ENCODE measurements at places on chromosomes 5 and 9. TPM values are rescaled to one million over a fixed set of nuclear protein-coding genes. Genes with fewer than 3 reads are reported as not detected.
A peak's percentile ranks its signal among the peaks of the same experiment; 100 is the strongest.

DNA sequence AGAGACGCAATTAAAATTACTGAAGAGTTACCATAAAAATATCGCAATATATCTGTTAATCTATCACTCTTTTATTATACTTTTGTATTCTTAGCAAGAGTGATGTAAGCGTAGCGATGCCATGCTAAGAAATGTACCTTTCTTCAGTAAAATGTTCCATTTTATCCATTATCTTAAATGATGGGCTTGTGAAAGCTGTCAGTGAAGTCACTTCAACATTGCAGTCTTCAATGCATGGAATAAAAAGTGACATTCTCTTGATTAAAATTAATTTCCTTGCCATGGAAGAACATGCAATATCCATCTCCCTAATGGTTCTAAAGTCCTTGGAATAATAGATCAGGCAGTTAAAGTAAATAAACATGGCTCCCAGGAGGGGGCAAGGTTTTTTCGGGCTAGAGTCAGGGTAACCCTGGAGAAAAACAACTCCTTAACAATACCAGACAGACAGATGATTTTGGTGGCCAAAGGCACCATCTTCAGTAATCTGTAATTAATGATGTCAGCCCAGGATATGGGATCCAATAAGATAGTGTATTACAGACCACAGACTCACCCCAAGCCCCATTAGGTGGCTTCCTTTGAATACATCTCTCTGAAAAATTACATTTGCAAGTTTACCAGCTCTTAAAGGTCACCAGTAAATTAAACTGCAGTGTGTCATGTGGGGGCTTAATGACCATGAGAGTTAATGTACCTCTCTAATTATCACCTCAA is 677.1 kb downstream of the DTWD2 start:
- DNase-seq = no peak

DNA sequence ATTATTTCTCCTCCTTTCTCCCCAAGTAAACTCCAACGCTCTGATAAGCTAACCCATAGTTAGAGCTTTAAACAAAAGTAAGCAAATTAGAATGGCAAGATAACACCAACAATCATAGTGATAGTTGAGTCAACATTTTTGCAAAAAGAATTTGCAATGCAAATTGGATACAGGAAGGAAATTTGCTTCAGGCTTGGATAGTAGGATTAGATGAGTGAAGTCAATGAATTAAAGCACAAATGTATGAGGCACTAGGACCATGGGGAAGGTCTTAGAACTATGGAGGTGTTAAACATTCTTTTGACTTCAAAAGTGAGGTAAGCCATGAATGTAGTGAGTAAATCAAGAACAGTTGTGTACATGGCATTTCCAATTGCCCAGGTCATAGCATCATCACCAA is 289.8 kb upstream of the GRAMD2B start:
- DNase-seq = no peak

GRCh38 chr5:389891-390622 is 52.9 kb upstream of the EXOC3 start:
- DNase-seq = no peak

GRCh38 chr5:143063175-143063970 is 293.2 kb downstream of the ARHGAP26 start:
- DNase-seq = peak; percentile 91

DNA sequence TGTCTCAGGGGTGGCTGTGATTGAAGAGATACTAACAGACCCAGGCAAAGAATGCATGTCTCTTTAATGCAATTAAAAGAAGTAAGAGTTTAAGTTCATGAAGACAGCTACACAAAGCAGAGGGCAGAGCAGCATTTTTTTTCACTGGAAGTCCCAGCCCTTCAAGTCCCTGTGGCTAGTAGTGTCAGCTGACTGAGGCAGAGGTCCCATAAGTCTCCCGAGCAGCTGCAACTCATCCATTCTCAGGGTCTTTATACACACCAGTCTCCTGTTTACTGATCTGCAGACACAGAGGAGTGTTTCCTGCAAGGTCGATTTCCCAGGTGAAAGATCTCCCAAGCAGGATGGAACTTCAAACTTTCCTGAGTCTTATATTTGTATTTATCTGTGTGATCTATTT is 169.4 kb upstream of the GLRA1 start:
- no peak for DNase-seq

DNA sequence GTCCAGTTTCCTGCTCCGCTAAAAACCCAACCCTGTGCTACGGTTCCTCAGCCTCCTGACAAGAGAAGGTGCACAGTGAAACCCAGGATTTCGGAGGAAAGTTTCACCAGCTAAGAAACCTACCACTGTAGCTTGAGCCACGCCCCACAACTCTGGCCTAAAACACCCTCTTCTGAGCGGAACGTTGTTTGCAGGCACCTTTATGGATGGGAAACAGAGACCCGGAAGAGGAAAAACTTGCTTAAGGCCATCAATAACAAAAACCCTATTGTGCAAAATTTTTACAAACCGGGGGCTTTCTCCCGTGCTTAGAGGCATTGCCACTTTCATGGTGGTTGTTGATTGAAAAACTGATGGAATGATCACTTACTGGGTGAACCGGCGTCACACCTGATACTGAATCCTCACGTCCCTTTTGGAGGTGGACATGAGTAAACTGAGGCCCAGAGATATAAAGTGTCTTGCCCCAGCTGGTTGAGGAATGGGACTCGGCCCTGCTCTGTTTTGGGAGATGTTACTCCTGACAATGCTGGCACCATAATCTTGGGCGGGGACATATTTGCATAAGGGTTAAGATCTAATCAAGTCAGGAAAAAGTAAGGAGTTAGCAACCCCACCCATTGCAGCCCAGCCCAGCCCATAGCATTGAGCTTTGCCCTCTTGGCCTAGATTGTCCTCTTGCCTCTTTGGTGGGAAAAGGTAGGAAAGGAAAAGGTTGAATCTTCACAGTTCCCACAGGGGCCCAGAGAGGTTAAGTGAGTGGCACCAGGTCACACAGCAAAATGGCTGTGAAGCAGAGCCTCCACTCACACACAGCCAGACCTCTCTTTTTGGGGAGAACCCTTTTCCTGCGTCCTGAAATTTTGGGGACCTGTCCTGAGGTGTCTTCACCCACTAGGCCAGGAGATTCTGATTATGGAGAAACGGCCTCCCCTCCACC is 23.2 kb upstream of the PTGS1 start:
- no peak for DNase-seq

GRCh38 chr9:127991757-127992274 is 11.0 kb upstream of the EEIG1 start:
- DNase-seq = no peak

- DNase-seq = peak; percentile 78
Observed at GRCh38 chr9:112793213-112793810, 42.8 kb downstream of the SNX30 start.

DNA sequence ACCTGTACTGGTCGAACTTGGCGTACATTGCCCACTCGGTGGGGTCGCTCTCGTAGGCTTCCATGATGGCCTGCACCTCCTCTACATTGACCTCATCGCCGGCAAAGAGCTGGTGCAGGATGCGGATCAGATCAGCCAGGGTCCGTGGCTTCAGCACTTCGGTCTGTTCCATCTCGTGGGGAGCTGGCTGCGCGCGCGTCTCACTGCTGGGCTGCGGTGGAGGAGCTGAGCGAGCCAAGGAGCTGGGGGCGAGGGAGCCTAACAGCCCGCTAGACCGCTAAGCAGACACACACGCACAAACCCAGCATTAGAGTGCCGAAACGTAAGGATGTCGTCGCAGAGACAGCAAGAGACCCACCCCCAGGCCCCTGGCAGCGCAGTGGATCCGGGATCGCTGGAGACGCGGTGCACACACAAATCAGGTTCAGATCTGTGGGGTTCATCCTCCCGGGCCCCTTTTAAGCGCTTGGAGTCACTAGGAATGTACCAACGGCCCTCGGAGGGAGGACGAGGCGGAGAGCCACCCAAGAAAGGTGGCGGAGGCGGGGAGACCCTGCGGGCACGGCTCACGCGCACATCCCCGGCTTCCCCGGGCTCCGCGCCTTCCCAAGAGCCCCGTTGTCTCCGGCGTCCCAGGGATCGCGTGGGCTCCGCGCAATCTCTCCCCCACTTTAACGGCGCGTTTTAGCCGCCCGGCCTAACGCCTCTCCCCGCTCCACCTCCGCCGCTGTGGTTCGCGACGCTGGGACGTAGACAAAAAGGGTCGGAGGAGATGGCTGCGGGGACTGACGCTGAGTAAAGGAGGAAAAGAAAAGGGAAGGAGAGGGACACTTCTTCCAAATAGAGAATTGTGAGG is at the start of gene CDO1:
TSS of gene CDO1 (minus strand) at position 434 of the 856 bp plus-strand sequence. CDS start at position 172, 262 bp downstream.
- DNase-seq = peak; percentile 75

GRCh38 chr5:34501016-34501415 is 155.1 kb upstream of the RAI14 start:
- DNase-seq = no peak

The BTNL3 gene
- total RNA-seq = not detected

The PTPRD gene
- total RNA-seq = 13.3 TPM

The EGR1 gene
- 5.5 TPM for total RNA-seq

The SPATA31A3 gene
- total RNA-seq = not detected
